ENCODE measurements at places on chromosomes 6 and 20.

- no peak for DNase-seq
Observed at GRCh38 chr6:53898026-53898795, 103.4 kb downstream of the LRRC1 start.

DNA sequence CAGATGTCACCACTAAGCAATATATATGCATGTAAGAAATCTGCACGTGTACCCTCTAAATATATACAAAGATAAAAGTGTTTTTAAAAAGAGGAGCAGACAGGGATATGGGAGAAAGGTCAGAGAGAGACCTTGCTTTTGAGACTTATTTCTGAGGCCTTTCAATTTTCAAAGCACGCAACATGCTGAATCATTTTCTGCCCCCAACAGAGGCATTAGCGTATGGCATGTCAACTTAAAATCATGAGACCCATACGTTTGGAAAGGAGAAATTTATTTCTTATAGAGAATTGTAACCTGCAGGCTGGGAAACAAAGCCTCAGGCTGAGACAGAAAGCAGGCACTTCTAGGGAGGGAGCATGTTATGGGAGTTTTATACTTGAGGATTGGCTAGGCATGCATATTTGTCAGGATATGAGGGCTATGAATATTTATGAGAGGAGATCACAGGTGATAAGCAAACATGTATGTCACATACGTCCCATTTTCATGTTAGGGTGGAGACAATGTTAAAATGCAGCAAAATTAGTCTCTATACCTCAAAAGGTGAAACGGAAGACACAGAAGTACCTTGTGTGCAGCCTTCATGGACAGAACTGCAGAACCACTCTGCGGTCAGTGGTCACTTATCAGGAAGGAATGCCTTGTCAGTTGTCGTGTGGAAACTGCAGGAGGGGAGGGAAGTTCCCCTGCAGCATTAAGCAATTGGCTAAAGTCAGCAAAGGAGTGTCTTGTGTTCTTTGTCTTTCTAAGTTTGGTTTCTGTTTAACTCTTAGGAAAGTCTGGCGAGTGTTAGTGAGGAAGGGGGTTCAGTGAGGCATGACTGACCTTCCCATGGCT, 6.3 kb upstream of the GABRR2 start:
- peak; percentile 87 for DNase-seq

DNA sequence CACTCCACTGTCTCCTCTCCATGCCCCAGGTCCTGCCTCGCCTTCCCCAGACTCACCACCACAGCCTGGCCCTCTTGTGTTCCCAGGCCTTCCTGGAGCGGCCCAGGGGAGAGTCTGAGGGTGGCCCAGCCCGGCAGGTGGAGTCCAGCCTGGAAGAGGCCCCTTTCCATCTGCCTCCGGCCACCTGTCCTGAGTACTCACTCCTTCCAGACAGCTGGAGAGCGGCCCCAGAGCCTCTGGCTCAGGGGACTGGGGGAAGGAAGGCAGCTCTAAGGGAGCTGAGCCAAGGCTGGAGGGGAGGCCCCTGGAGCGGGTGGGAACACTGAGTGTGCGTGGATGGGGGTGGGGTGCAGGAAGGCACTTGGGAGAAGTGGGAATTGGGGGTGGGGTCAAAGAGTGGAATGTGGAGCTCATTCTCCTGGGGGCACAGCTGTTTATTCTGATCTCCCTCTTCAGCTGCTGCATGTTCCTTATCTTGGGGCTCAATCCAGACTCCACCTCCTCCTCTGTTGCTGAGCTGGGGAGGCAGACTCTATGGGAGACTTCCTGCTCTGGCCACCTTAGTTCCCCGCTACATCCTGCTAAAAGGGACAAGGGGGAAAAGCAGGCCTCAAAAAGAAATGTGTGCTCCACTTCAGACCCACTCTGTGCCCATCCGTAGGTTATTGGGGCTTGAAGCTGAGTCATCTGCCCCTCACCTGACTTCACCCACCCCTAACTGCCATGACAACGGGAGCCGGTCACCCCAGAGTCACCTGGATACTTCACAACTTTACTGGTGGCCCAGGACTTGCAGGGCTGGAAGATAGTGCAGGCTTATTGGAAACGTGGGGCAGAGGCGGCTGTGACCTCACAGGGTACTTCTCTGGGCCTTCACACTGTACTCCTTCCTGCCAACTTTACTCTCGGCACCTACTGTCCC, 19.5 kb upstream of the TAF8 start:
- peak; percentile 94 for DNase-seq

GRCh38 chr20:38968090-38968489, 5.9 kb downstream of the DHX35 start:
- no peak for DNase-seq

GRCh38 chr6:167676666-167677421, 149.9 kb upstream of the AFDN start:
- DNase-seq: no peak

Measured in CMK (cell line).